CD4-positive, alpha-beta T cell treated with Interleukin-10 for 1 hour (primary cell): ENCODE measurements at places on chromosomes 11 and 22.

DNA sequence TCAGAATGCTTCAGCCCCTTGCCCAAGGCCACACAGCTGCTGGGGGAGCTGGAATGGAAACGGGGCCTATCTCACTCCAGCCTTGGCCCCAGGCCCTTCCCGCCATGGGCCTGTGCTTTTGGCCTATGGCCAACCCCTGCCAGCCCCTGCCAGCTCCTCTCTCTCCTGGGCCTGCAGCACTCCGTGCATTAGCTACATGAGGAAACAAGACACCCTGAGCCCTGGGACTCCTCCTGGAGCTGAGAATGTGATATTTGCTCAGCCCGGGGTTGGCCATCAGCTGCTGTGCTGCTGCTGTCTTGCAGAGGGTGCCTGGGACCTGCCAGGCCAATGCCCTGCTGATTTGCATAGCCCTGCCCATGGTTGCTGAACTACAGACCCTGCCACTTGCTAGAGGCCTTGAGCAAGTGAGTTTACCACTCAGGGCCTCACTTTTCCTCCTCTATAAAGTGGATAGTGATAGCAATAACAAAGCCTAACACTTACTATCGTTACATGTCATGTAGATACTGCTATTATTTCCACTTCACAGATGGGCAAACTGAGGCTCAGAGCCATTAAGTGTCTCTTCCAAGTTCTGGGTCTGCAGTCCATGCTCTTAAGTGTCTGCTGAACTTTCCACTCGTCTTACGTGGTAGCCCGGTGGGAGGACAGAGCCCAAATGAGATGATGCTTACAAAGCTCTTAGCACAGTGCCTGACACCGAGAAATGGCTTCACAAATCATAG, 99.6 kb downstream of the KIAA1671 start:
- DNase-seq: no peak

GRCh38 chr11:46346886-46347636, at the start of gene DGKZ:
TSS of gene DGKZ (plus strand) at chr11:46347463. CDS start at chr11:46347660, 197 bp downstream.
- peak; percentile 93 for DNase-seq

DNA sequence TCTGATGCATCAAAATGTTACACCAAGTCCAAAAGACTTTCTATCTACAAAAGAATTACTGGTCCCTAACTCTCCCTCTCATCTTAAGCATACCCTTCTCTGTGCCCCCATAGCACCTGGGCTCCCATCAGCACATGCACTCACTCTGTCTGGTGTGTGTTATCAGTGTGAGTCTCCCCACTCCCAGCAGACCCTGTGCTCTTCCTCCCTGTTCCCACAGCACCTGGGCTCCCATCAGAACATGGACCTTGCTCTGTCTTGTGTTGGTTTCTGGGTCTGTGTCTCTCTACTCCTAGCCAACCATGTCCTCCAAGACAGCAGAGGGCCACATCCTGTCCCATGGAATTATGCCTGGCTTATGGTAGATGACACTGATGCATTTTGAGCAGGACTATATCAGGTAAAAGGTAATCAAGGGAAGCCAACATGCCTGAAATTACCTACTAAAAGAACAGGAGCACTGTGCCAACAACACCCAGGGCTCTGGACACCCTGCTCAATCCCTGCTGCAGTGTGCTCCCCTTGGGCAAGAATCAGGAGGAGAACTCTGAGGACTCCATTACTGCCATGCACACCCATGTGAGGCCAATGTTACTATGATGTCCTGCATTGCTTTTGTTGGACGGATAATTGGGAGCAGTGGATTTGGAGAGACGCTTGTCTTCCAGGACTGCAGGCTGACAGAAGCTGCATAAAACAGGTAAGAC, 34.3 kb downstream of the GAB4 start:
- no peak for DNase-seq

GRCh38 chr11:90809581-90809980, 586.7 kb upstream of the CHORDC1 start:
- no peak for DNase-seq

DNA sequence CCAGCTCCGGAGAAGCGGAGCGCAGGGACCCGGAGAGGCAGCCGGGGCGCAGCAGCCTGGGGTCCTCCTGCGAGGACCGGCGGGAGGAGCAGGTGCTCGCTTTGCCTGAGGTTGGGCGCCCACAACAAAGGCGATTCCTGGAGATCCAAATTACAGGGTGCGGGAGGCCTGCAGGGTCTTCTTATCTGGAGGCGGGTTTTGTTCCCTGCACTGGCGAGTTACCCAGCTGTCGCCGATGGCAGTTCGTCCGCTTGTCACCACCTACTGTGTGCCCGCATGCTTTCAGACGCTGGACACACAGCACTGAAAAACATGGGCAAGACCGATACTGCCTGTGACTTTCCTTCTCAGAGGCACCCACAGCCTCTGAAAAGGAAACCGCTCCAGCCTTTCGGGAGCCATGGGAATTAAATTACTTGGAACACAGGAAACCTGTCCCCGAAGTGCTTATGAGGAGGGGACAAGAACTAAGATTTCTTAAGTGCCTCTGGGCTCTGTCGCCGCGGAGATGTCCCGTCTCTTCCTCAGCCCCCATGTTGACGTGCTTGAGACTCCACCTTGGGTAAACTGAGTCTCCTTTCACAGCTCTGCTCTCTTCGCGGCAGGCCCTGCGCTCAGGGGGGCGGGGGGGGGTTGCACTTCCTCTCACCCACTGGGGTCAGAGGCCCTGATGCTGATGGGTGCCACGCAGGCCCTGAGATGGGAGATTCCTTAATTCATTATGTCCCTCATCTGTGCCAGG, 1.3 kb upstream of the ZFTA start:
- no peak for DNase-seq

GRCh38 chr22:24357547-24357946, 69.9 kb upstream of the ADORA2A start:
- no peak for DNase-seq

- no peak for DNase-seq
Observed at GRCh38 chr11:34395916-34396550, 38.2 kb upstream of the ABTB2 start.

DNA sequence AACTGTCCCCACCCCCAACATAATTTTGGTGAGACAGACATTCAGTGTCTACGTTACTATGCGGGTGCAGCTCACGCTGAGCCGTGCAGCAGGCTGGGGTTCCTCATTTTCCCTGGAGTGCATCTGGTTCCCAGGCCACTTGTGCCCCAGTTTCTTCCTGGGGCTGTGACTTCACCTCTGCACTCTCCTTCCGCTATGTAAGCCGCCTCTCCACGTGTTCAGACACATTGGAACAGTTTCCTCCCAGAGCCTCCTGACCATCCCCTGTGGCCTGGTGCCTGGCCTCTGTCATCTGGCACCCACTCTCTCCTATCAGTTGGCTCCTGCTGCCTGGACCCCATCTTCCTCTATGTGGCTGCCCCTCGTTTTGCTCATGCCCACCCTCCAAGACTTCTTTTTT, 46.2 kb upstream of the A4GALT start:
- DNase-seq: no peak

GRCh38 chr11:12756867-12757266, 82.6 kb downstream of the TEAD1 start:
- DNase-seq: no peak

- DNase-seq: no peak
Observed at GRCh38 chr11:8060801-8061554, 20.0 kb upstream of the TUB start.

GRCh38 chr11:75810637-75811390, 4.2 kb upstream of the UVRAG start:
- no peak for DNase-seq

DNA sequence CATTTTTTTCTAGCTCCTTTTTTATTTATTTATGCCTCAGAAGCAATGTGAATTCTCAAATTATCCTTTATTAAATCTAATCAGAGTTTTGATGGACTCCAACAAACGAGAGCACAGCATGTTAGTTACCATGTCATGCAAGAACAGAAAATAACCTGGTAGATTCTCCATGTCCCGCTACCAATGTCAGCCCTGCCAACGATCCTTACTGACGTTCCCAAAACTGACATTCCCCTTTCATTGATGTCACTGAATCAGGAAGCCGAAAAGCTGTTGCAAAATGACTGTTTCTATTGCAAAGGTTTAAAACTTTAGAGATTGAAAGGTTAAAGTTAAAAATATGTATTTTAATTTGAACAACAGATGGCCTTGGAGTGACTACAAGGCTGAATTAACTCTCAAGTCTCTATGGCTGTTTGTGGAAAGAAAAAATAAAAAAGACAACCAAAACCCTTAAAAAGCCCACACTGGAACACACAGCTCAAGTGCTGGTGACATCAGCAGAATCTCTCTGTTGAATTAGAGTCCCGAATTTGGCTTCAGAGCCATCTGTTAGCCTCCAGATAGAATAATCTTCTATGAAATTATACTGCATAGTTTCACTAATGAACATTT, 96.8 kb downstream of the BDNF start:
- DNase-seq: no peak

DNA sequence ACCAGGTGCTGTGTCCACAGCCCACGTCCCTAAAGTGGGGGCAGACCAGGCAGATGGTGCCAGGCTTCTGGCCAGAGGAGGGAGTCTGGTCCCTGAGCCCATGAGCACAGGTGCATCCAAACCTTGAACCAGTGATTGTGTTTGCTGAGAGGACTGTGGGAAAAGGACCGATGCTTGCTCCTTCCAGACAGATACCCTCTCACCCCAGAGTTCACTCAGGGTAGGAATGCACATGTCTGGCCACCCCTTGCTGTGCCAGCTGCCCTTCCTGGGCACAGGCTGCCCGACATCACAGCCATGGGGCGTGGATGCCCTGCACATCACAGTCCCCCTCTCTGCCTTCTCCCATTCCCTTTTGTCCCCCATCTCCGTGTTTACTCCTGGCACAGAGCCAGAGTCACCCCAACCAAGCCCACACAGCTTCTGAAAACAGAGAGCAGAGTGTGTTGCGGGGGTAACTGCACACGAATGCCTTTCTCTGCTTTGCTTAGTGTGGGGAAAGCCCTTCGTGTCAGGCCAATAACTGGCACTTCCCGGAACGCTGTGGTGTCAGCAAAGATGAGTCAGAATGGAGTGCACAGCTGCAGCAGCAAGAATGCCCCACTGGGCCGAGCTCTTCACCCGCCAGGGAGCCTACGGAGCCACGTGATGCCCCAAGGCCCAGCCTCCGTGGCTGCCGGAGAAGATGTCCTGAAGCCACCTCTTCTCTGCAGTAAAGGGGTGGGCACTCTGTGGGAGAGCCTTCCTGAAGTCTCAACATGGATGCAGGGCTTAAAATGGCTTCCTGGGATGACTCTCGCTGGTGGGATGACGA, 7.6 kb downstream of the CARS1 start:
- DNase-seq: peak; percentile 88

DNA sequence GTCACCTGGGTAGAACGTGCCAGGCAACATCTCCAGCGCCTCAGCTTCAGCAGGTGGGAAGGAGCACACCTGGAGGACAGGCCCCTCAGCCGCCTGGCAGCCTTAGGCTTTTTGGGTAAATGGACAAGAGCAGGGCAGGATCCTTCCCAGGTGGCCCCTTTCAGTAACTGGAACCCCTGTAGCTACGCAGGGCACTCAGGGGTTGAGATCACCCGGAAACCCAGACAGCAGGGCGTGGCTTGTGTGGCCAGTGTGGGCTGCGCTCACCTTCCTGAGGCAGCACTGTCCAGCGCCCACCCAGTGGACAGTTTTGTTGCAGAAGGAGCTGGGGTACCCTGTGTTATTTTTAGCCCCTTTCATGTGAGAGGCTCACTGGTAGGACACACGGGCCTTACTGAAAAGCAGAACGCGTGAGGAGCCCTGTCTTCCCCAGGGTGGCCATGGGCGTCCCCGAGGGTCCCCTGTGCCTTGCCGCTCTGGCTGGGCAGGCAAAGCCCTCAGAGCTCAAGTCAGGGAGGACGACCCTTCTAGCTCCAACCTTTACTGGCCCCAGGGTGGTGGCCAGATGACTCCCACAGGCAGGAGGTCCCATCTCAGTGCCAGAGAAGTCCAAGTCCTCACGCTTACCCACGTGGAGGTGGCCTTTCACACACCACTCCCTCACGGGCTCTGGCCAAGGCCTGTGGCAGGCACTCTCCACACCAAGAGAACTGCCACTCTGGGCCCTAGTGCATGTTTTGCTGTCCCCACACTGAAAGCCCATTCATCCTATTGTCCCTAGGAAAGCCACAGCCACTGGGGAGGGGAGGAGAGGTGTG, 75.8 kb downstream of the CTTN start:
- DNase-seq: no peak

DNA sequence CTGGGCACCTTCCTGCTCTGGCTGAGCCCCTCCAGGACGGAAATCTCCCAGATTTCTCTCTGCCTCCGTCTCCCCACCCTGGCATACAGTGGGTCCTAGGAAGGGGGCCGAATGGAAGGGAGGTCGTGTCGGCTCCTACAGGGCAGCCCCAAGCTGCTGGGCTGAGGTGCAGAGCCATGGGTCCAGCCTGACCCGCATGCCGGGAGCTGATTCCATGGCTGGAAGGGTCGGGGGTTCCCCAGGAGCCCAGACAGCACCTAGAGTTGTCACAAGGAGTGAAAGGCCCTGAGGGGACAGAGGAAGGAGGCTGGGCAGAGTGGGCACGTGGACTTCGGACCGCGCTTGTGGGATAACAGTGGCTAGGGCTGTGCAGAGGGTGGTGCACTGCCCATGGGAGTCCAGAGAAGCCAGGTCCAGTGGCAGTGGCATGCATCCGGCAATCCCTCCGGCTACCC, 16.5 kb downstream of the CCND1 start:
- no peak for DNase-seq

DNA sequence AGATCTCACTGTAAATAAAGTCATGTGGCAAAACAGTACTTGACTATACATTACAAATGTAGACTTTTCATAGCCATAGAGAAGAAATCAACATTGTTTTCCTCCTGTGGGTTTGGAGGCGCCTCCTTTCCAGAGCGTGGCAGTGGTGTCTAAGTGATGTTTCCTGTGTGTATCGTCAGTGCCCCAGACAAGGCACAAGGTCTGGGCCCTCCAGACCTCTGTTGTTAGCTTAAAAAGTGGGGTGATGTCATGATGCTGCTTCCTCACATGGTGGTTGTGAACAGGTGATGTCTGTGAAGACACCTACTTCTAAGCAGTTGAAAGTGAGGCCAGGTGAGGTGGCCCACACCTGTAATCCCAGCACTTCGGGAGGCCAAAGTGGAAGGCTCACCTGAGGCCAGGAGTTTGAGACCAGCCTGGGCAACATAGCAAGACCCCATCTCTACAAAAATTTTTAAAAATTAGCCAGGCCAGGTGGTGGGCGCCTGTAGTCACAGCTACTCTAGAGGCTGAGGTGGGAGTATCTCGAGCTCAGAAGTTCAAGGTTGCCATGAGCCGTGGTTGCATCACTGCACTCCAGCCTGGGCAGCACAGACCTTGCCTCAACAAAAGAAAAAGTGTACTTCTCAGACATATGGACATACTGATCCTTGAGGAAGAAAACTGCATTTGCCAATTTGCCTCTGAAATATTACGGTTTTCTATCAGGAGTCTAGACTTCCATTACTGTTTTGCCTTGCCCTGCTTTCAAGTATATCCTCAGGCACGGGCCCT, 15.7 kb downstream of the NUP50 start:
- peak; percentile 52 for DNase-seq
